ENCODE measurements at places on chromosomes 4 and X.
A peak's percentile ranks its signal among the peaks of the same experiment; 100 is the strongest.

DNA sequence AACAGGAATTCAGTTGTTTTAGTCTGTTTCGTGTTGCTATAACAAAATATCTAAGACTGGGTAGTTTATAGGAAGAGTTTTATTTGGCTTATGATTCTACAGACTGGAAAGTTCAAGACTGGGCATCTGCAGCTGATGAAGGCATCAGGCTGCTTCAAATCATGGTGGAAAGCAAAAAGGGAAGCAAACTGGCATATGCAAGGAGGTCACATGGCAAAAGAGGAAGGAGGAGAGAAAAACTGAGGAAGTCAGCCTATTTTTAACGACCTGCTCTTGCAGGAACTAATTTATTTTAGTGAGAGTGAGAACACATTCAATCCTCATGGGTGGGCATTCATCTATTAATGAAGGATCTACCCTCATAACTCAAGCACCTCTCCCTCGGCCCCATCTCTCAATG is 363.1 kb upstream of the HS3ST1 start:
- DNase-seq = no peak

GRCh38 chr4:133598779-133599178 is 449.7 kb downstream of the PCDH10 start:
- no peak for DNase-seq

- DNase-seq = no peak
Observed at GRCh38 chr4:48081196-48081595, 52.9 kb downstream of the TXK start.

- DNase-seq = peak; percentile 72
Observed at GRCh38 chrX:139559383-139560042, 29.0 kb downstream of the F9 start.

DNA sequence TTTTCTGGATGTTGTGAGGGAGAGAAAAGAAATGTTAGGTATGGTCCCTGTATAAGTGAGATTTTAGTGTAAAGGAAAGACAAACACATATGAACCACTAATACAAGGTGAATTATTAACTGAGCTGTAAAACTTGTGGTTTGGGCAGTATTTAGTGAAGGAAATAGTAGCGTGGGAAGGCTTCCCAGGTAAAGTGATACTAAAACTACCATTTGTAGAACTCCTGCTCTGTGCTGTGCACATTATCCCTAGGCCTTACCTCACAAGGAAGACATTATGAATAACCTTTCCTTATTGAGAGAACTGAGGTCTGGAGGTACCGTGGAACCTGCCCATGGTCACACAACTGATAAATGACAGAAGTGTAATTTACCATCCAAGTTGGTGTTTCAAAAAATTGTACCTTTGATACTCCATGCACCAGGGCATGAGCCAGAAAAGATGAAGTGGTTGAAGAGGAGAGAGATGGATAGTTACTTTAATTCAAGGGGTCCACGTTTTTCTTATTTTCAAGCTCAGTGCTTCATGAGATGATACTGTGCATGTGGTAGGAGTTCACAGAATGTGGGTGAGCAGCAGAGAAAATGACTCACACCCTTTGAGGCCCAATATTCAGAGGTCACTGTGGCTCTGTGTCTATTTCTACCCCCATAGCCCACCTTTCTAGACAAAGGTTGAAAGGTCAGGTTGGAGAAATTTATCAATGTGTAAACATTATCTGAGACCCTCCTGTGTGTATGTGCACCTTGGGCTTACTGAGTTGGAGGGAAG is 2.6 kb upstream of the VSIG4 start:
- DNase-seq = no peak

GRCh38 chr4:182518421-182518820 is 275.2 kb downstream of the TENM3 start:
- no peak for DNase-seq

GRCh38 chrX:136353526-136354093 is 52.8 kb downstream of the ADGRG4 start:
- no peak for DNase-seq

- DNase-seq = no peak
Observed at GRCh38 chr4:121192013-121192412, 27.9 kb upstream of the TNIP3 start.

GRCh38 chr4:39363773-39364393 is 2.3 kb downstream of the RFC1 start:
- no peak for DNase-seq

- no peak for DNase-seq
Observed at GRCh38 chr4:102350634-102351033, 5.4 kb upstream of the SLC39A8 start.

DNA sequence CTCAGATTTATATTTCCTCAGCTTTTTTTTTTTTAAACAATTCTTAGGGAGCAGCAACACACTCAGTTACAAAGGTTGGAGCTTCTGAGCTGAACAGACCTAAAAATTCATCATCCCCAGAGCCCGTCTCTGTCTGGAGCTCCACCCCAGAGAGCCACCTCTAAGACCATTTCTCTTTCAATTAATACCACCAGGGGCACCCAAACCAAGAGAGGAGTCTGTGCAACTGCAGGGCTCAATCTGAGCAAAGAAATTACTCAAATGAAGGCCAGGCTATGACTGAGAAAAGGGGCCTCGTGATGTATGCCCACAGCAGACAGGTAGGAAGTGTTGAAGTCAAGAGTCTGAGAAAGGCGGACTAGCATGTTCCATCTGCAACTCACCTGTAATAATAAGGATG is 95.5 kb downstream of the C4orf51 start:
- no peak for DNase-seq

GRCh38 chr4:155607481-155607880 is 59.2 kb upstream of the GUCY1A1 start:
- no peak for DNase-seq

- DNase-seq = no peak
Observed at GRCh38 chrX:49271341-49271740, 1.7 kb downstream of the PPP1R3F start.

DNA sequence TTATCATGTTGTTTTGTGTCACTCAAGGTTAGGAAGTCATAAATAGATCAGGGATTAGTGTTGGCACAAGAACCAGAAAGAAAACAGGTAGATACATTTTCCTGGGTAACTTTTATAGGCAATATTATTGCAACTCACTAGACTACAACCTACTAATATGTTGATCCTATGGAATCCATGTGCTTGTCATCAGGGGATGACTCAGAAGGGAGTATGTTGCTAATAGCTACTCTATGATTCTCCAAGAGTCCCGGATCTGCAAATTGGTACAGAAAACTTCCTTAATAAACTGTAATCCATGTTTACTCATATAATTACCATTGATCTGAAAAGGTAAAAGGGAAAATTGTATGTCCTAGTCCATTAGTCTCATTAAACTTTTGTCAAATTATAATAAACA is 11.7 kb upstream of the GNRHR start:
- no peak for DNase-seq

- no peak for DNase-seq
Observed at GRCh38 chr4:99670409-99671073, 12.9 kb upstream of the C4orf54 start.

DNA sequence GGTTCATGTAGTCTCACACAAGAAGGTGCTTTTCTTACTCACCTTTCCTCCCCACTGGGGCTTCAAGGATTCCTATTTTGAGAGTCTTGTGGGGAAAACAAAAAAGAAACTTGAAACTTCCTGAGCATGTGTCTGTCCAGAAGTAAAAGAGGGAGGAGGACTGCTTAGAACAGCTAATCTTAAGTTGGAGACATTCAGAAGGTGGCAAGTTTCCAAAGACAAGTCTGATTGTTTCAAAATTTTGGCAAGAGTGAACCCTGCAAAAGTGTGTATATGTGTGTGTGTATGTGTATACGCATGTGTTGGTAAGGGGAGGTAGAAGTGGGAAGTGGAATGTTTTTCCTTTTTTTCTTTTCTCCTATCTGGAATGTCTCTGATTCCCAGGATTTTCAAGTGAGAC is 189.0 kb upstream of the FRMPD4 start:
- no peak for DNase-seq

DNA sequence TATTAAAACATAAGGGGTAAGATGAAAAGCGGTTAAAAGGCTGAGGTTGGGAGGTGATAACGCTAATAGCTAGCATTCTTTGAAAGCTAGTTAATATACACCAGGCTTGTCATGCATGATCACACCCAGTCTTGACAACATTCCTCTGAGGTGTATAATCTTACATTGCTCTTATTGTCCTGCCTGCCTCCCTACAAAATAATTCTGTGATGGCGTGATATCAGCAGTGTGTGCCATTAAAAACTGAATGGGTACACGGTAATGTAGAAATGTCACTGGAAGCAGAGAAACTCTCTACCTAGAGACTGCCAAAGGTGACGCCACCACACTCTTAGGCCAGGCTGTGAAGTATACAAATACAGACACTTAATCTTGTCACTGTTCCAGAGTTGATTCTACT is 68.1 kb downstream of the DIAPH2 start:
- DNase-seq = peak; percentile 50

- no peak for DNase-seq
Observed at GRCh38 chr4:40585201-40585799, 44.4 kb downstream of the RBM47 start.

DNA sequence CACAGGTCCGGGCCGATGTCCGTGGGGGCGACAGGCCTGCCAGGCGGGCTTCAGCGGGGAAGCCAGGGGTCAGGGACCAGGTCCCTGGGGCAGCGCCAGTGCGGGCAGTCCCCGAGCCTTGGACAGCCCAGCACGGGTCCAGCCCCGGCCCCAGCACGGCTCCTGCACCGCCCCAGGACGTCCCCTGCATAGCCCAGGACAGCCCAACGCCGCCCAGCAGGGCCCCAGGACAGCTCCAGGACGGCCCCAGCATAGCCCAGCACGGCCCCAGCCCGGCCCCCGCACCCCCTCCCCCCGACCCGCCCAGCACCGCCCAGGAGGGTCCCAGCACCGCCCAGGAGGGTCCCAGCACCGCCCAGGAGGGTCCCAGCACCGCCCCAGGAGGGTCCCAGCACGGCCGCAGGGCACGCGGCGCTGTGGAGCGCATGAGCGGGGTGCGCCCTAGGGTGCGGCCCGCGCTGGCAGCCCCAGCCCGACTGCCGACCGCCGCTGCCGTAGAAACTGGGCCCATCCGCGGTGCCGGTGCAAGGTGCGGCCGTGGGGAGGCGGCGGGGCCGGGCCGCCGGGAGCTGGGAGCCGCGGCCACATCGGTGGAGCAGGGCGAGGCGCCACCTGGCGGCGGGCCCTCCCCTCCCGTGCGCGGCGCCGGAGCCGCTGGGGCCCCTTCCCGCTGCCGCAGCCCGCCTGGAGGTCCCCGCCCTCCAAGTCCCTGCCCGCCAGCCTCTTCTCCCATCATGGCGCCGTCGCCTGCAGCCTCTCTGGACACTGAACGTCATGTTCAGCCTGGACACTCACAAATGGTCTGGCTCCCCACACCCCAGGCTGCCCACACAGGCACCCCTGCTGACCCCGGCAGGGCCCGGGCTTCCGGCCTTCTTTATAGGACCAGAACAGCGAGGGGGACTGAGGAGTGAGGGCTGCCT is 106.8 kb upstream of the NKX1-1 start:
- peak; percentile 62 for DNase-seq

Measured in kidney (tissue), 22 donors.